Pancreas (tissue), 10 donors: ENCODE measurements at places on chromosomes 7 and 10. TPM values are rescaled to one million over a fixed set of nuclear protein-coding genes. Genes with fewer than 3 reads are reported as not detected.
A peak's percentile ranks its signal among the peaks of the same experiment; 100 is the strongest.

DNA sequence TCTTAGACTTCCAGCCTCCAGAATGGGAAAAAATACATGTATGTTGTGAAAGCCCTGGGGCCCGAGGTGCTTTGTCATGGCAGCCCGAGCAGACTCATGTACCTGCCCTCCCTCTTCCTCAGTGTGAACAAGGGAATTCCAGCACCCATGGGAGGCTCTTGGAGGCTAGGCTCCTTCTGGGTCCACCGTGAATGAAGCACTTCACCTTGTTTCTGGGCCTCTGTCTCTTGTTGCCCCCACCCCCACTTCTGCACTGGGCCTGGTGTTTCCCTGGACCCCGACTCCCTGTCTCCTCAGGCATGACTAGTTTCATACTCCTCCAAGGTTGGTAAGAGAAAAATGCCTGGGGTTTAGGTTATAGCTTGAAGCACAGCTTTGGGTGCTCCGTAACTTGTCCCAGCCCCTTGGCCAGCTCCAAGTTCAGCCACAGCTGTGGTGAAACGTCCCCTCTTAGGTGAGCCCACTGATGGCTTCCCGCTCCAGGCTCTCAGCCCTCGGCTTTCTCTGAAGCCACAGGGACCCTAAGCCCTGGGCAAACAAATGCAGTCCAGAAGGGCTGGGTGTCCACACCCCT lies 30.2 kb upstream of the ARHGAP22 start:
- no peaks in the 10 kb centered on the region for H3K4me1 ChIP-seq
- DNase-seq, result no peak
- H3K27me3 ChIP-seq, result no peaks in the 10 kb centered on the region
- no peak overlapping the region for H3K4me3 ChIP-seq

DNA sequence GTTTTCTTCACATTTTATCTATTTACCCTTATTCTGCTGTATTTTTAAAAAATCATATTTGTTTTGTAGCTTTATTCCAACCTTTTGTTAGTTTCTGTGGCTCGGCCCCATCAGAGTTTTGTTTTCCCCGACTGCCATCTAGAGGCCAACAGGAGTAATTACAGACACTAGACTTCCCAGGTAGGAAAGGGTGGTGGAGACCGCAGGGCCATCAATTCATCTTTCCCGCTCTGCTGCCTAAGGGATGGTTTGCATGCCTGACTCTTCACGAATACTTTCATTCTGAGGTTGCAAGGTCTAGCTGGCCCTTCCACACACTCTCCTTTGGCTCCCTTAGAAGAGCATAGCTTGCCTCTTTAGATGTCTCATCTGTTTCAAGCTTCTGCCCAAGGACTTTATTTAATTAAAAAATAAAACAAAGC lies 38.3 kb downstream of the LYZL2 start:
- H3K4me3 ChIP-seq, result no peak overlapping the region
- no peaks in the 10 kb centered on the region for H3K36me3 ChIP-seq
- no peaks in the 10 kb centered on the region for H3K27me3 ChIP-seq
- no peak overlapping the region for H3K27ac ChIP-seq

- DNase-seq, result no peak
- no peaks in the 10 kb centered on the region for H3K27me3 ChIP-seq
- no peak overlapping the region for H3K4me3 ChIP-seq
- H3K4me1 ChIP-seq, result no peaks in the 10 kb centered on the region
- no peaks in the 10 kb centered on the region for H3K36me3 ChIP-seq
- H3K27ac ChIP-seq, result no peak overlapping the region
Measured at GRCh38 chr10:103457176-103457712, 1.5 kb downstream of the CALHM1 start.

DNA sequence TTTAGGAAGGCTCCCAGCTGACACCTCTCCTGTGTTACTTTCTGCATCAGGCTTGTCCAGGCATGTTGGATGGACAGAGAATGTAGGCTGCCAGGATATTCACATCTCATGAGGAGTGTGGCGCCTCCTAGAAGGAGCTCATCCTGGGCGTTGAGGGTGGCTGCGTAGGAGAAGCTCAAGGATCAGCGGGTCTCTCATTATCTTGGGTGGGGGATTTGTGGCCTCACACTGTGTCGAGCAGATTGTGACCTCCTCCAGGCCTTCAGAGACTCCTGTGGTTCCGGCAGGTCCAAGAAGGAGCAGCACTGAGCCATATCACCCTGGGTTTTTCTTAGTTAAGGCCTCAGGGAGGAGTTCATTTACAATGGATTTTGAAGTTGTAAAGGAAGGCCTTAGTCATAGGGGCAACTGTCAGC lies 8.7 kb upstream of the COBL start:
- no peak overlapping the region for H3K27ac ChIP-seq
- H3K27me3 ChIP-seq, result no peaks in the 10 kb centered on the region
- H3K4me3 ChIP-seq, result no peak overlapping the region
- peaks cover 5% of the 10 kb centered on the region for H3K4me1 ChIP-seq
- no peak for DNase-seq

- no peaks in the 10 kb centered on the region for H3K27me3 ChIP-seq
- H3K4me3 ChIP-seq, result no peak overlapping the region
- no peaks in the 10 kb centered on the region for H3K36me3 ChIP-seq
- no peak for DNase-seq
- no peak overlapping the region for H3K27ac ChIP-seq
- no peaks in the 10 kb centered on the region for H3K4me1 ChIP-seq
Measured at GRCh38 chr7:19690736-19691135, 18.1 kb downstream of the POLR1F start.

- H3K4me1 ChIP-seq, result peaks cover 5% of the 10 kb centered on the region
- no peak for DNase-seq
- H3K4me3 ChIP-seq, result peak within 1 kb of the TSS; percentile 44
- H3K27me3 ChIP-seq, result no peaks in the 10 kb centered on the region
Measured at GRCh38 chr10:119029613-119030420, at the start of gene NANOS1. Gene NANOS1 (plus strand): TSS chr10:119029714. CDS start chr10:119029802, 88 bp downstream.

GRCh38 chr10:11165591-11166543 lies 148.2 kb downstream of the CELF2 start:
- H3K36me3 ChIP-seq, result no peaks in the 10 kb centered on the region
- H3K27me3 ChIP-seq, result no peaks in the 10 kb centered on the region
- H3K27ac ChIP-seq, result peak overlapping the region; percentile 16
- DNase-seq, result peak; percentile 70

GRCh38 chr7:148356303-148356702 lies 234.3 kb upstream of the C7orf33 start:
- no peaks in the 10 kb centered on the region for H3K4me1 ChIP-seq

GRCh38 chr7:155694851-155695250 lies 50.4 kb downstream of the RBM33 start:
- H3K27me3 ChIP-seq, result no peaks in the 10 kb centered on the region
- peaks cover 21% of the 10 kb centered on the region for H3K4me1 ChIP-seq
- no peak overlapping the region for H3K4me3 ChIP-seq
- no peak overlapping the region for H3K27ac ChIP-seq

DNA sequence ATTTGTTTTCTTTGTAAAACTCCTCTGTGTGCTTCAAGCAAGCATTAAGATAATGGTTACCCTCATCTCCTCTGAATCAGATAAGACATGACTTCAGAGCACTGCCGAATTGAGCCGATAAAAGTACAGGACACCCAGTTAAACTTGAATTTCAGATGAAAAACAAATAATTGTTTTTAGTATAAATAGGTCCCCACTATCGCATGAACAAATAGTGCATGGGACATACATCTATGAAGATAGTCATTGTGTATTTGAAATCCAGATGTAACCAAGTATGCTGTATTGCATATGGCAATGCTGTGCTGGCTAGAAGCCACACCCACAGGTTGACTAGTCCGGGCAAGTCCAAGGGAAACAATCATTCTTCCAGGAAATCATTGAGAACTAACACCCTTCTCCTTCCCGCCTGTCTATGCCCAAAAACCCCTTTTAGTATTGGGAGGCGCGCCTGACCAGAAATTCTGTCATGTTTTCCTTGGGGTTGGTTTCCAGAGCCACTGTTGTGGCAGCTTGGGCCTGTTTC lies 12.6 kb upstream of the FGFR2 start:
- no peaks in the 10 kb centered on the region for H3K4me1 ChIP-seq
- H3K27ac ChIP-seq, result no peak overlapping the region
- H3K27me3 ChIP-seq, result no peaks in the 10 kb centered on the region
- H3K36me3 ChIP-seq, result no peaks in the 10 kb centered on the region
- no peak for DNase-seq

DNA sequence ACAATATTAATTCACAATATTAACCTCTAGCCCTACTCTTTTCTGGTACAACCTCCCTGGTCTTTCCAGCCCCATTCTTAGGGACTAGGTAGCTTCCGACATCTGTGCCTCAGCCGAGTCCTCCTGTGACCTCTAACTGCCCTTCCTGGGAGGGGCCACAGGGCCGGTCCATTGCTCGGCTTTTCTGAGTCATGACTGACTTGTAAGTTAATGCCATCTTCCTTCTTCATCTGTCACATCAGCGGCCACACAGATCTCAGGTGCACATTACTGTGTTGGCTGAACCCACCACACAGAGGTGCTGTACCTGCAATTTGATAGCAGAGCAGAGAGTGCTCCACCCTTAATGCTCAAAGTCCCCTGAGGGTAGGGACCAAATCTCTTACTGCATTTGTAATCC lies 4.1 kb upstream of the CPA4 start:
- H3K4me1 ChIP-seq, result no peaks in the 10 kb centered on the region
- no peaks in the 10 kb centered on the region for H3K27me3 ChIP-seq
- H3K27ac ChIP-seq, result no peak overlapping the region
- H3K36me3 ChIP-seq, result no peaks in the 10 kb centered on the region
- H3K4me3 ChIP-seq, result no peak overlapping the region

- H3K27ac ChIP-seq, result no peak overlapping the region
- no peaks in the 10 kb centered on the region for H3K36me3 ChIP-seq
- no peak overlapping the region for H3K4me3 ChIP-seq
- H3K4me1 ChIP-seq, result peaks cover 4% of the 10 kb centered on the region
- no peaks in the 10 kb centered on the region for H3K27me3 ChIP-seq
Measured at GRCh38 chr7:1931951-1932270, 261.8 kb downstream of the ELFN1 start.

GRCh38 chr10:117476281-117476680 lies 66.3 kb upstream of the EMX2 start:
- no peak for DNase-seq
- H3K36me3 ChIP-seq, result no peaks in the 10 kb centered on the region
- H3K4me3 ChIP-seq, result no peak overlapping the region
- H3K27me3 ChIP-seq, result no peaks in the 10 kb centered on the region
- no peak overlapping the region for H3K27ac ChIP-seq

GRCh38 chr7:46229409-46229808 lies 308.3 kb upstream of the IGFBP3 start:
- no peaks in the 10 kb centered on the region for H3K27me3 ChIP-seq
- no peak overlapping the region for H3K4me3 ChIP-seq
- DNase-seq, result no peak
- H3K36me3 ChIP-seq, result no peaks in the 10 kb centered on the region
- no peaks in the 10 kb centered on the region for H3K4me1 ChIP-seq
- H3K27ac ChIP-seq, result no peak overlapping the region

DNA sequence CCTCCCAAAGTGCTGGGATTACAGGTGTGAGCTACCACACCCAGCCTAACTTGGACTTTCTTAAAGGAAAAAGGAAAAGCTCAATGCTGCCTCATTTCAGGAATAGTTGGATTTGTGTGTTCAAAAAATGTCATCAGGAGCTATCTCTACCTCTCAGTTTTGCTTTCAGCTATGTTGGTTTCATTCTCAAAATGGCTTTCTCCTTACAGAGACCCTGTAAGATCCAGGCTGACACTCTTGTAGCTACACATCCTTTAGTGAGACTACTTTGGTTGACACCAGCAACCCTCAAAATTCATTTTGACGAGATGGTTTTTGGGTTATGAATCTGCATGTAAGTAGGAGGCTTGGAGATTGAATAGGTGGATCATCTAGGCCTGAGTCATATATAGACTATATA lies 269.7 kb upstream of the SORCS1 start:
- DNase-seq, result no peak
- no peaks in the 10 kb centered on the region for H3K27me3 ChIP-seq
- no peaks in the 10 kb centered on the region for H3K36me3 ChIP-seq
- no peak overlapping the region for H3K27ac ChIP-seq
- H3K4me1 ChIP-seq, result no peaks in the 10 kb centered on the region

GRCh38 chr7:91357379-91357778 lies 93.1 kb downstream of the FZD1 start:
- H3K27me3 ChIP-seq, result no peaks in the 10 kb centered on the region
- no peak overlapping the region for H3K27ac ChIP-seq
- H3K4me3 ChIP-seq, result no peak overlapping the region
- no peak for DNase-seq
- no peaks in the 10 kb centered on the region for H3K4me1 ChIP-seq
- no peaks in the 10 kb centered on the region for H3K36me3 ChIP-seq

GRCh38 chr10:44994752-44995530 lies 5.8 kb upstream of the ZNF22 start:
- H3K4me1 ChIP-seq, result peaks cover 78% of the 10 kb centered on the region
- DNase-seq, result peak; percentile 68
- H3K27ac ChIP-seq, result peak overlapping the region; percentile 84
- H3K4me3 ChIP-seq, result no peak overlapping the region

- no peak overlapping the region for H3K27ac ChIP-seq
- H3K4me1 ChIP-seq, result no peaks in the 10 kb centered on the region
Measured at GRCh38 chr7:130345136-130345535, 520 bp downstream of the CPA5 start.

DNA sequence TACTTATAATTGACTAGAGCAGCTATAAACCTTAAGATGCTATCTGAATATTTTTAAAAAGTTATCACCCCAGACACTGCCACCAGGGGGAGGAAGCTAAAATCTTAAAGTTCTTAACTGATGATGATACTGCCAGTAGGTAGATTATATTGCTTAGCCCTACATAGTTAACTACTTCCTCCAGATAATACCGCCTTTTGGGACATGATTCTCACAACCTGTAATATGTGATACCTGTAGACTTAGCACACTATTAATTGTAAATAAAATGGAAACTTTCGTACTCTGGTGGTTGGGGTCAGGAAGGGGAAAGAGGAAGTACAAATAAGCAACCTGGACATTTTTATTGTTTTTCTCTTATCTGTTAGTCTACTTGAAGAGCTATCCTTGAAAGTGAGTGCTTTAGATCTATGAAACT lies 268.9 kb downstream of the ADK start:
- no peak overlapping the region for H3K4me3 ChIP-seq
- no peak for DNase-seq
- H3K4me1 ChIP-seq, result peaks cover 15% of the 10 kb centered on the region

- H3K4me3 ChIP-seq, result no peak overlapping the region
- peaks cover 4% of the 10 kb centered on the region for H3K4me1 ChIP-seq
- DNase-seq, result no peak
- H3K27me3 ChIP-seq, result no peaks in the 10 kb centered on the region
- no peaks in the 10 kb centered on the region for H3K36me3 ChIP-seq
Measured at GRCh38 chr7:3589752-3590151, 288.7 kb downstream of the SDK1 start.

DNA sequence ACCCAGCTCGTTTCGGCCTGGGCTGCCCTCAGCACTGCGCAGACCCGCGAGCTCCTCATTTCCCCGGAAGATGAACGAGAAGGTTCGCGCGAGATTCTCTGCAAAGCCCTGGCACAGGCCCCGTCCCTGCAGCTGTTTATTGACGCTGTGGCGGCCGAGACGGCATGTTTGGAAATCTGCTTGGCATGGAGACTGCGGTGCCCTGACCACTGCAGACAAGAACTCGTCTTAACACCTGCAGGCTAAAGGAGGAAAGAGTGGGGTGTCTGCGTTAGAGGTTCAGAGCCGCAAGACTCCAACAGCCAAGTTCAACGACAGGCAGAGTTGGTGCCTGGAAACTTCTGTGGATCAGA lies 125.6 kb downstream of the DNAJB6 start:
- H3K36me3 ChIP-seq, result no peaks in the 10 kb centered on the region
- no peaks in the 10 kb centered on the region for H3K4me1 ChIP-seq
- no peak overlapping the region for H3K4me3 ChIP-seq
- peak; percentile 47 for DNase-seq
- peaks cover 5% of the 10 kb centered on the region for H3K27me3 ChIP-seq
- H3K27ac ChIP-seq, result no peak overlapping the region

Gene JCAD
- total RNA-seq, result 24.7 TPM

Gene CDK14
- total RNA-seq, result 30.2 TPM

Gene CFAP46
- total RNA-seq, result 0.66 TPM

Gene TAS2R41
- total RNA-seq, result not detected

Gene OR13A1
- 0.09 TPM for total RNA-seq

Gene LRIT1
- not detected for total RNA-seq

Gene CFAP69
- total RNA-seq, result 2.6 TPM

Gene ADAM22
- 2.8 TPM for total RNA-seq
